ENCODE measurements at places on chromosomes 7 and 10.

GRCh38 chr10:124205432-124205831, 112.0 kb upstream of the CHST15 start:
- DNase-seq, result no peak

GRCh38 chr7:16564023-16564380, 37.4 kb downstream of the LRRC72 start:
- no peak for DNase-seq

DNA sequence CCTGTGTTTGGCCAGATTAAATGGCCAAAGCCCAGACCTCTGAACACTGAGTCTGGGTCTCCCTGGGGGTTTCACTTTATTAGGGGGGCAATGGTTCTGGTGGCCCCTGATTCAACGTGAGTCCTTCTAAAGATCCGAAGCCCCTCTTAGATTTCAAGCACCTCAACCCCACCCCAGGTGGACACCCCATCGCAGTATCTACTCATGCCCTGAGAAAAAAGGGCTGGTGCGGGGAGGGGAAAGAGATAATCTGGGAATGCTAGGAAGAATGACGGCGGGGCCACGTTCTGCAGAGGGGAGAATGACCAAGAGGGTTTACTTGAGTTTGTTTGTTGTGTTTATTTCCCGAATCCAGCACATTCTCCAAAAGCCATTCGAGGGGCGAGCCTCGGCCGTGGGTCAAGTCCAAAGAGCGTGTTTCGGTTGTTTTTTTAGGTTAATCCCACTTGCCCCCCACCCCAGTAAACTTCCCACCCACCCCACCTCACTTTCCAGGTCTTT, 832 bp downstream of the PDLIM1 start:
- DNase-seq, result no peak

- DNase-seq, result no peak
These were observed 56.8 kb upstream of the LANCL2 start for GRCh38 chr7:55308186-55308929.

DNA sequence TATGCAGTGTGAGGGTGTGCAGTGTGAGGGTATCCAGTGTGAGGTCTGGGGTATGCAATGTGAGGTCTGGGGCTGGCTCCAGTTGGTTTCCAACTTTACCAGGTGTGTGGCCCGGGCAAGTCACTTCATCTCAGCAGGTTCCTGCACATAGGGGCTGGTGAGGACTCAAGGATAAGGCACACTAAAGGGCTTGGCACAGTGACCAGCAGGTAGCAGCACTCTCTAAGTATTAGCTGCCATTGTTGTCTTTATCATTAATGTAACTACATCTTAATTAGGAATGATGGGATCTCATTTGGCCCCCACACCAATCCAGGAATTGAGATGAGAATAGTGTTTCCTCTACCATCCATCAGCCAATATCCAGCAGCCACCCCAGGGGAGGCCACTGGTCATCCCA, 117.3 kb downstream of the KCNMA1 start:
- DNase-seq, result no peak

GRCh38 chr10:128048819-128049210, 77.4 kb downstream of the MKI67 start:
- DNase-seq, result no peak

DNA sequence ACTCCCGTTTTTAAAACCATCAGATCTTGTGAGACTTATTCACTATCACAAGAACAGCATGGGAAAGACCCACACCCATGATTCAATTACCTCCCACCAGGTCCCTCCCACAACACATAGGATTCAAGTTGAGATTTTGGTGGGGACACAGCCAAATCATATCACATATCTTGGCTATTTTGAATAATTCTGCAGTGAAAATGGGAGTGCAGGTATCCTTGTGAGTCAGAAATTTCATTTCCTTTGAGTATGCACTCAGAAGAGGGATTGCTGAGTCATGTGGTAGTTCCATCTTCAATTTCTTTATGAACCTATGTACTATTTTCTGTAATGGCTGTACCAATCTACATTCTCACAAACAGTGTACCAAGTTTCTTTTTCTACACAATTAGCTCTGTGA, 125.8 kb downstream of the ANKRD7 start:
- no peak for DNase-seq

DNA sequence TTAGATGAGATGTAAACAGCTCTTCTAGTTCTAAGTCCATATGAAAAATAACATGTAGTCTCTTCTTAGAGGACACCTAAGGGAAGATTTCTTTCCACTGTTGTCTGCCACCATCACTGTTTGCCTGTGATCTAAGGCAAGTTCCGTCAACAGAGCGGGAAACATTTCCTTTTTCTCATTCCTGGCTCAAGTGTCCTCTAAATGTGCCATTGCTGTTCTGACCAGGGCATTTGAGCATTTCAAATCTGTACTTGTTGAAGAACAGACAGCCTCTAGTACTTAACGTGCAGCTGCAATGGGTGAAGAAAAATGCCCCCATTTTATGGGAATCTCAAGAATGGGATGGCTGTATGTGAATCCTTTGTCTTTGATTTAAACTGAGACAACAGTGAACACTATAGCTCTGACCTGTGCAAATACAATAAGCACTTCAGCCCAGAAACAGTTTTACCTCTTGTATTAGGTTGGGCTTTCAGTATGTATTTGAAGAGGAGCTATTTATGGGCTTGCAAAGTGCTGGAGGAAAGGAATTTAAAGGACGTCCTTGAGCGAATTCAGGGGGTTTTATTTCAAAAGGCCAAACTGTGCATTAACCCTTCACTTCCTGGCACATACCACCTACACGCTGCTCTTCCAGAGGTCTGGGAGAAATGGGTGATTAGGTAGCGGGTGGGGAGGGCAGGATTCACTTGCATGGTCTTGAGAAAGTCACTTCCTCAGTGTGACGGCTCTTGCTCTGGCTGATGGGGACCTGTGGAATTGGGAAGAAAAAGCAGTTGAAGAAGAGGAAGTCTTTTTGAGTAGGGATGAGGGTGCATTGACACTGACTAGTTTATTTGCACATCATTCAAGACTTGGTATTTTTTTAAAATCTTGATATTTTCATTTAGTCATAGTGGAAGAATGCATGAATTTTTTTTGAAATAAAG, 66.1 kb downstream of the THNSL1 start:
- no peak for DNase-seq

- DNase-seq, result no peak
These were observed 108.8 kb downstream of the ATE1 start for GRCh38 chr10:121819049-121819448.

DNA sequence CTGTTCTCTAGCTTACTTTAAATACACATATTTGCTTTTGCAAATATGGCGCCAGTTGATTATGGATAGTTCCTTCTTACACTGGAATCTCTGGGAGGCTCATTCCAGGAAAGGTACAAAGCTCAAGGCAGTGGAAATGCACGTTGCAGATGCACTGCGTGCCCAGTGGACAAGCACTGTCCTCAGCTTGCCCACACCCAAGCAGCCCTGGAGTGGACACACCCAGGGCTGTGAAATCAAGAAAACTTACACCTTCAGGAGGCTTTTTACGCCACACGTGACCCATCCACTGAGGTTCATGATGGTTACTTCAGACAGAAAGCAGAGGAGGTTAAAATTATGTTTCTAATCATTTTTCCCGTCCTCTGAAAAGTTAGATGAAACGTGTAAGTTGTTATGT, 248.5 kb downstream of the VTI1A start:
- DNase-seq, result no peak

GRCh38 chr7:126398285-126398684, 854.5 kb downstream of the GRM8 start:
- no peak for DNase-seq

DNA sequence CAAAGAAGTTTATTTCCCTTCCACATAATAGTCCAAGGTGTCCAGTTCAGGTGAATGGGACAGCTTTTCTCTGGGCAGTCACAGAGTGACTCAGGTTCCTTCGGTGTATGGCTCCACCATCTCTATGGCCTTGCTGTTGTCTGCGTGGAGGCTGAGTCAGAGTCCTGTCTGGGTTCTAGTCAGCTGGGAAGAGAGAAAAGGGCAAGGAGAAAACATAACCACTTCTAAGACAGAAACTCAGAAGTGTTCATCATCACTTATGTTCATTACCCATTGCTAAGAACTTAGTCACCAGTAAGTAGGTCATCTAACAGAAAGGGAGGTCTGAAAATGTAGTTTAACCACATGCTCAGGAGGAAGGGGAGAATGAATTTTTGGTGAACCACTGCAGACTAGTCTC, 32.4 kb upstream of the CCDC7 start:
- DNase-seq, result no peak

- DNase-seq, result no peak
These were observed 395.2 kb downstream of the TFEC start for GRCh38 chr7:115635376-115635775.

- DNase-seq, result no peak
These were observed 561 bp downstream of the FGFR2 start for GRCh38 chr10:121597504-121598262.

DNA sequence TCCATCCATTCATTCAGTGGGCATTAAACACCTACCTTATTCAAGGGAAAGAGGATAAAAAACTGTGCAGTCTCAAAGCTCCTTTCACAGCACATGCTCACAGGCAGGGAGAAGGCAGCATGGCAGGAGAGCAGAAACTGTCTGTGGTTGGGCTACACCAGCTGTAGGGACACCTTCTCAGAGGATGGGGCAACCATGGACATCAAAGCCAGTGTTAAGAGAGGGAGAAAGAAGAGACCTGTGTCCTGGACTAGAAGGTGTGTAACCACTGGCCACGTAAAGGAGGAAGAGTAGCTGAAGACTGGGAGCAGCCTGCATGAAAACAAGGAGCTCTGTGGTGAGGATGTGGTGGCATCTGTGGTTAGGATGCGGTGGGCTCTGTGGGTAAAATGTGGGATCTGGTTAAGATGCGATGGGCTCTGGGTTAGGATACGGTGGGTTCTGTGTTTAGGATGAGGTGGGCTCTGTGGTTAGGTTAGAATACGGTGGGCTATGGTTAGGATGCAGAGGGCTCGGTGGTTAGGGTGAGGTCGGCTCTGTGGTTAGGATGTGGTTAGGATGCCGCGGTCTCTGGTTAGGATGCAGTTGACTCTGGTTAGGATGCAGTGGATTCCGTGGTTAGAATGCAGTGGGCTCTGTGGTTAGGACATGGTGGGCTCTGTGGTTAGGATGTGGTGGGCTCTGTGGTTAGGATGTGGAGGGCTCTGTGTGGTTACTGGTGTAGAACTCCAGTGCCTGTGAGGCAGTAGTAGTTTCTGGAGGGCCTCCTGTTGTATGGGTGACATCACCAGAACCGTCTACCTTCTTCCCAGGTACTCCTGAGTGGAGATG, 197.6 kb downstream of the WDR37 start:
- DNase-seq, result no peak

GRCh38 chr7:108283252-108283651, 153.1 kb upstream of the LAMB4 start:
- no peak for DNase-seq

DNA sequence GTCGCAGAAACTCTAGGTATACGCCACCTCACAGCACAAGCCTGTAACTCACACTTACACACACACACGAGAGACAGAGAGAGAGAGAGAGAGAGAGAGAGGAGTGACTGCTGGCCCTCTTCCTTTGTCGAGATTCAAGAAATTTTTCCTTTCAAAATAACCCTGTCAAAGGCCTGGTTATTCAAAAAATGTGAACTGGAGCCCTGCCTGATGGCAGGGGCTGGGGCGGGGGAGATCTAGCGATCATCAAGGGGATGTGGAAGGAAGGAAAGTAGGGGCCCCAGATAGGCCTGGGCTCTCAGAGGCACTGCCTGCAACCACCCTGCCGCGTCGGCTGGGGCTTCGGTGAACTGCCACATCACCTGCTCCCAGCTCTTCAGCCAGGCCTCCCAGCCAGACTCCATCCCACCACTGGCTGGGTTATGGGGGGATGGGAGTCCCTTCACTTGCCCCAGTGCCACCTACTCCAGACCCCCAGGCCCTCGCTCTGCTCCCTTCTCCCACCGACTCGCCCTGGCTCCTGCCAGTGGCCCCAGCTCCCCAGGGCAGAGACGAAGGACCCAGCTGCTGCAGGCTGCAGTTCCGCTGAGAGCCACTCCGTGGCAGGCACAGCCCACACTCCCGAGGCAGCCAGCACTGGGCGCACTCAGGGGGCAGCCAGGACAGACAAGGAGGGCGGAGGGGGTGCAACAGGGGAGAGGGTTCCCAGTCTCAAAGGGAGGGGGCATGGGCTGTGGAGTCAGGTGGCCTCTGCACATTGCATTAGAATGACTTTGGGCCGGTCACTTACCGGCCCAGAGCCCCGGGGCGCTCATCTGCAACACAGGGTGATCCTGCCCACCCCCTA, 15.3 kb downstream of the KCNH2 start:
- no peak for DNase-seq

DNA sequence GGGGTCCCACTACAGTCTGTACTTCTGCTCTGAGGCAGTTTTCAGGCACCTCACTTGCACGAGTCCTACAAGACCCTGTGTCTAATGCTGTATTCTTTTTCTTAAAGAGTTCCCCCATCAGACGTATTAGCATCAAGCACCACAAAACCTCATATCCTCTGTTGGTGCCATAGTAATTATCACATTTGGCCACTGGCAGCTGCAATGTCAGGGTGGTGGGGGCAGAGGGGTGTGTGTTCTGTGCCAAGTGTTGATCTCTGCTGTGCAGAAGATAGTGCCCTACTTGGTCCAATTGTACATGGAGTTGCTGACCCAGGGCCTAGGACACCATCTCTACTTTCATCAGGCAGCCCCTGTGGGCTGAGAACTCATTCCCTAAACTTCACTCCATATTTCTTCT, 20.0 kb upstream of the JAZF1 start:
- no peak for DNase-seq

- no peak for DNase-seq
These were observed 15.2 kb downstream of the GRK5 start for GRCh38 chr10:119222537-119222936.

GRCh38 chr7:131336956-131337355, 9.3 kb downstream of the MKLN1 start:
- no peak for DNase-seq

GRCh38 chr7:84813376-84813775, 373.5 kb downstream of the SEMA3D start:
- no peak for DNase-seq

GRCh38 chr10:61471491-61471890, 18.3 kb upstream of the TMEM26 start:
- DNase-seq, result no peak

DNA sequence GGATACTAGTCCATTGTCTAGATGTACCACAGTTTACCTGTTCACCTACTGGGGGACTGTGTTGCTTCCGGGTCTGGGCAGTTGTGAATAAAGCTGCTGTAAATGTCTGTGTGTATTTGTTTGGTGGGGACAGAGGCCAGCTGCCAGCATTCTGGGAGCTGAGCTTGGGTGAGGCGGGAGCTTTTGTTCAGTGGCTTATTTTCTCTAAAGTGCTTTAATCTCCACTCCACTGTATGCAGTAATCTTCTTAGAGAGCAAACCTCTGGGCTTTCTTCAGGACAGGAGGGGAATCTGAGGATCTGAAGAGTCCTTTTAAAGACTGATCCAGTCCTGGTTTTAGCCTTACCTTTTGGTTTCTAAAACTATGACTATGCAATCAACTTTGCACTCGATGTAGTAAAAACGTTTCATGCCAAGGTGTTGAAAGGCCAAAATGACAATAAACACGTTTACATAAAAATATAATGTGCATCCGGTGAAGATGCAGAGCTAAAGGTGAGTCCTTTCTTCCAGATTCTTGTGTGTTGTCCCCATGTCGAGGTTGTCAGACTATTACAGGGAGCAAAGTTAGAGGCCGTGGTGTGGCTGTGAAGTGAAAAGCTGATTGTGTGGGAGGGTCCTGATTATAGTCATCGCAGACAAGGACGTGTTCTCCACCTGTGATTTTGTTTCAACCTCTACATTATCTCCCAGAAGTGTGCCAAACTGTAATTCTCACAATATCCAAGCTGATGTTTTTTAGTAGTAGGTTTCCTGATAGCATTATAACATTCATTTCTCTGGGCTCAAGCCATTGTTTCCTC, 279.8 kb downstream of the CAMK1D start:
- DNase-seq, result no peak
